Amniotic stem cell (primary cell): ENCODE measurements at places on chromosomes 4 and X.

DNA sequence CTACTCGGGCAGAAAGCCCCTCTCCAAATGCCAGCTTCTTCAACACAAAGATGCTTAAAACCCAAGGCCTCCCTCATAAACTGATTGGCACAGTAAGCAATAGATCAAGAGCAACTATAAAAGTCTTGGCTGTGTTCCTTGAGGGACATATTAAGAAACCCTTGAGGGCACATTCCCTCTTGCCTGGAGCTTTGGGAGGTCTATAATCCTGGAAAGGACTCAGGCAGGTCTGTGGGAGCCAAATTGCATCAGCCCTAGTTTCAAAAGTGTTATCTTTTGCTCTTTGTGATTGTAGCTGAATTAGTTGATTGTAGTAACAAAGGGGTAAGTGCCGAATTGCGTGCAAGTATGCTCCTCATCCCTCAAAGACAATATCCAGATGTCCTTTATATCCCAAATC is 18.6 kb upstream of the SETD7 start:
- DNase-seq, result no peak

- no peak for DNase-seq
Measured at GRCh38 chr4:138488533-138488932, 246.4 kb upstream of the SLC7A11 start.

- DNase-seq, result no peak
Measured at GRCh38 chr4:177155454-177155853, 154.2 kb upstream of the NEIL3 start.

DNA sequence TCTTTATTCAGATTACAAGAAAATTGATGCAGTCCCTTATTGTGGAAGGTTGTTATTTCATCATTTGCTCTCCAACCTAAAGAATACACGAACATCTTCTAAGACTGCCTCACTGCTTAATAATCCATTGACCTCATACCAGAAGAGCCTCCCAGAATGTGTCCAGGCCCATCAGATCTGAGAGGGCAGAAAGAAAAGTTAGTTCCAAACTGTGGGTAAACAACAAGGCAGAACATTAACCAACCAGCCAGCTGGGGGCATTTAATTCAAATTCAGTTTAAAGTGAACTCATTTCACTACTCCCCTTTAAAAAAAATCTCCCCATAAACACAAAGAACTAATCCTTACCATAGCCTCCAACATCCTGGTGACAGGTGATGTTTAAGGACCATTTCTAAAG is 13.8 kb downstream of the GPC4 start:
- DNase-seq, result no peak

- no peak for DNase-seq
Measured at GRCh38 chrX:18935893-18936292, 48.0 kb downstream of the PHKA2 start.

DNA sequence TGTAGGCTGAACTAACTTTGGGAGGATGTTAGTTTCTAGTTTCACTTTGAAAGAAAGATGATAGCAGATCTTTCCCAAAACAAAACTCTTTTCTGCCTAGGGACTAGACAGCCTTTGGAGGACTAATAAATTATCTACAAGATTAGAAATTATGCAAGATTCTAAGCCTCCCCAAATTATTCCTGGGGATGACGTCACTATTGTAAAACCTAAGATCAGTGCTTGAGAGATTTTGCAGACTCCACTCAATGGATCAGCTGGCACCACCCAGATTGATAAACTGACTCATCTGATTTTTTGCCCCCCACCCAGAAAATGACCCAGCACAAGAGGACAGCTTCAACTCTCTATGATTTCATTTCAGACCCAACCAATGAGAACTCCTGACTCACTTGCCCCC is 1057.9 kb upstream of the DIAPH2 start:
- no peak for DNase-seq

GRCh38 chrX:102712981-102713625 is 855 bp downstream of the GPRASP2 start:
- DNase-seq, result peak; percentile 2

- no peak for DNase-seq
Measured at GRCh38 chrX:133681897-133682296, 266.6 kb upstream of the GPC4 start.

DNA sequence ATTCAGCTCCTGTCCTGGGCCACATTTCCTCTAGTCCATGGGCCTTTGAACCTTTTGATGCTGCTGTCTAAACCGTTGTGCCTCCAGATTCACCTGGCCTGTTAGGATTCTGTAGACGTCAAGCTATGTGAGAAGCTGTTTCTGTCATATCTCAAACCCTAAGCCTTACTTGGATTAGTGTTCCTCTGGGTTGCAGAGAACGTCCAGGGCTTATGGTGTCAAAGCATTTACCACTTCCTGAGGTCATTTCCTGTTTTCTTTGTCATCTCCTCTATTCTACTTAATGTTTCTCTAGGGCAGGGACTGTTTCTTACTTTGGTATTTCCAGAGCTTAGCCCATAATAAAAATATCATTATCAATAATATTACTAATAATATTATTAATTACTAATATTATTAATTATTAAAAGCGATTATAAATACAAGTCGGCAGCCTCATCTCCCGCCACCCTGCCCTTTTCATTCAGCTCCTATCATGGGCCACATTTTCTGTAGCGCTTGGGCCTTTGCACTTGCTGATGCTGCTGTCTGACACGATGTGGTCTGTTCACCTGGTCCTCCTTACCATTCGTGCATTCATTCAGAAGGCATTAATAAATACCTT is 19.1 kb downstream of the PRIMPOL start:
- DNase-seq, result no peak

DNA sequence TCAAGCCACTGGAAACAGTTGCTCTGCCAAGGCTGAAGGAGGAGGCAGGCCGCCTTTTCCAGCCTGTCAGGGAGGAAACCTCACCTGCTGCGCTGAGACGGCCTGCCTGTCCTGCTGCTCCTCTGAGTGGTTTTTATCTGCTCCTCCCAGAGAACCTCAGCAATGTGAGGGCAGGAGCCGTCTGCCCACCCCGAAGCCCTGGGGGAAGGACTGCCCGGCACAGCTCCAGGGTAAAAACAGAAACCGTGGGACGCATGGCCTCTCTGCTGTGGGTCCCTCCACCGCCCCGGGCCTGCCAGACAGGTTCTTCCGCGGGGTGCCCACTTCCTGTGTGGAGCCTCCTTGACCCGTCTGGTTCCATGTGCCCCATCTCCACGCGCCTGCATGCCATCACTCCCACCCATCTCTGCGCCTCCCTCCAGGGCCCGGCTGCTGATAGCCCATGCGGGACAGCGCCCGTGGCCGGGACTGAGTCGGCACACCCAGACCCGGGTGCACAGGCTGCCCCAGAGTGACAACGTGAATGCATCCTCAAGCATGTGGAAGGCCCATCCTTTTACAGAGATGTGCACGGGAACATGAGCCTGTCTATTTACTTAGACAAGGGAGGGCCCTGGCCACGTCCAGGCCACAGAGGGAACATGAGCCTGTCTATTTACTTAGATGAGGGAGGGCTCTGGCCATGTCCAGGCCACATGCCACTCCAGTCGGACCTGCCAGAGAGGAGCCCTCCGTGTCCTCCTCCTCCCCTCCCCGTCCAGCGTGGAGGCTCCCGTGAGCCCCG is 4.0 kb upstream of the SLC49A3 start:
- DNase-seq, result no peak

DNA sequence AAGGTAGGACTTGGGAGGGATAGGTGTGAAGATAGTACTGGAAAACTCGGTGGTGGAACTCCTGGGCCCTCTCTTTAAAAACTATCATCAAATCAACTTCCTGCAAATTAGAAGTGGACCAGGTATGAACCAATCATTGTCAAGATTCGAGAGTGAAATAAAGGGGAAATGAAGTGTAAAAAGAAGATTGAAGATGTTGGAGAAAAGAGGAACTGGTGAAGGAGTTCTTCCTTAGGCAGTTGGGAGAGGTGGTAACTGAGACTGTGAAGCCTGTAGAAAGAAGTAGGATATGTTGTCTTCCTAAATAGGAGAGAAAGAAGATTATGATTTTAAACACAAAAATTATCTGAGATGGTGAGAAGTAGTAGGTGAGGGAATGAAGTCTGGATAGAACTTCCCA is 212.2 kb downstream of the PPP1R2C start:
- DNase-seq, result no peak

DNA sequence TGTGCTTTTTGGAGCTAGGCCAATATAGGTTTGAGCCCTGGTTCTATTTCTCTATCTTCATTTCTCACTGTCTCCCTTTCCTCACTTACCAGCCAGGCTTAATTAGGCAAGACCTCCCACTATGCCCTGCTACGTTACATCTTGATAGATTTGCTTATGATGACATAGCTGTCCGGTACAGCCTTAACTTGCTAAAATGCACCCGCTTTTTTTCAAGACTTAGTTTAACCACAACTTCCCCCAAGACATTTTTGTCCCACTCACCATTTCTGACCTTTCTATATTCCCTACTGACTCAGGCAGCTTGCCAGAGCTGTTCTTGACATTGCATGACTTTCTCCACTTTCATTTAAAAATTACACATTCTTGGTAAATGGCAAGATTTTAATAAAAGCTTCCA is 152.6 kb downstream of the MID1 start:
- DNase-seq, result peak; percentile 7

DNA sequence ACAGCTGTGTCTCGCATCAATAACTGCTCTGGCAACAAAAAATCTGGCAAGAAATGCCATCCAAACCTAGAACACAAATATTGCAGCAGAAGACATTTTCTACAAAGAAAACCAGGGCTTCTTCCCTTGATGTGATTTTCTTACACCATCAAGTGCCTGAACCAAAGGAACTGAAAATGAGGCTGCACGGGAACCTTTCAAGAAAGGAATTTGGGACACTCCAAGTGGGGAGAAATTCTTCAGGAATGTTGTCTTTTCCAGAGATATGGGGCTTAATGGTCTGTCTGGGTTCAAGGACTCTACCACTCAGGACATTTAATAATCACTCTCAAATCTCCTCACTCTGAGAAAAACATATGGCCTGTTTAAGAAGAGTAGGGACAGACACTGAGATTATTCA is 57.6 kb downstream of the PRDM5 start:
- DNase-seq, result no peak

GRCh38 chr4:99828477-99828876 is 11.8 kb downstream of the DAPP1 start:
- DNase-seq, result no peak
